ENCODE measurements at places on chromosomes 2 and 18.

GRCh38 chr2:64423303-64423702 lies 30.7 kb upstream of the LGALSL start:
- DNase-seq = no peak

- no peak for DNase-seq
Measured at GRCh38 chr2:70516596-70516995, 37.0 kb downstream of the TGFA start.

- no peak for DNase-seq
Measured at GRCh38 chr2:121456325-121456724, 74.4 kb upstream of the RNU4ATAC start.

DNA sequence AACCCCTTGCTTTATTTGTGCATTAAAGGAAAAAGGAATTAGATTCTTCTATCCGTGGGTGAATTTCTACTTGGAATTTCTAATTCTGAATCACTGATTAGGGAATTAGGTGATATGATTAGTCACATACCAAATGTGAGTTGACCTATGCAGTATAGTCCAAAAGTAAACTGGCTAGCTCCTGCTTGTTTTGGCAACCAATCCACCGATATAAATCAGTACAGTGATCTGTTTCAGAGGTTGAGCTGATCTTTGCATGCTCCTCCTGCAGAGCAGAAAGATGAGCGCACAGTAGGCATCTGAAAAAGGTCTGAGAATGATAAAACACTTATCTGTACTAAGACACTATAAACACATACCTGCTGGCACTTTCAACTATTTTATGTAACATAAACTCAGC lies 86.6 kb downstream of the LRP1B start:
- no peak for DNase-seq

DNA sequence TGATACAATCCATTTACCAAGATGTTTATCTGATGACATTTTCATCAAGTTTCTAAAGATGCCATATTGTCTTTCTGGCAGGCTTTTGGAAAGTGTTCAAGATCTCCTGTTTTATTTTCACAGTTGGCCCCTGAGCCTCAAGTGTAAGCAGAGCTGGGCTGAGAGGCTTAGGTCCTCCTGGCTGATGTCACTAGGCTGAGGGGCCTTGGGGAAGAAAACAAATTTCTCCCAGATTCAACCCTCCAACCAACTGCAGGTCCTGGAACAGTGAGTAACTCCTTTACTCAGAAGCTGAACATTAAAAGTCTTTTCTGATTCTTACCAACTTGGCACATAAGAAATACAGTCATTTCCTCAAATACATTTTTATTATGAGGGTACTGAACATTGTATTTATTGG lies 14.9 kb upstream of the IL1RL1 start:
- DNase-seq = no peak

DNA sequence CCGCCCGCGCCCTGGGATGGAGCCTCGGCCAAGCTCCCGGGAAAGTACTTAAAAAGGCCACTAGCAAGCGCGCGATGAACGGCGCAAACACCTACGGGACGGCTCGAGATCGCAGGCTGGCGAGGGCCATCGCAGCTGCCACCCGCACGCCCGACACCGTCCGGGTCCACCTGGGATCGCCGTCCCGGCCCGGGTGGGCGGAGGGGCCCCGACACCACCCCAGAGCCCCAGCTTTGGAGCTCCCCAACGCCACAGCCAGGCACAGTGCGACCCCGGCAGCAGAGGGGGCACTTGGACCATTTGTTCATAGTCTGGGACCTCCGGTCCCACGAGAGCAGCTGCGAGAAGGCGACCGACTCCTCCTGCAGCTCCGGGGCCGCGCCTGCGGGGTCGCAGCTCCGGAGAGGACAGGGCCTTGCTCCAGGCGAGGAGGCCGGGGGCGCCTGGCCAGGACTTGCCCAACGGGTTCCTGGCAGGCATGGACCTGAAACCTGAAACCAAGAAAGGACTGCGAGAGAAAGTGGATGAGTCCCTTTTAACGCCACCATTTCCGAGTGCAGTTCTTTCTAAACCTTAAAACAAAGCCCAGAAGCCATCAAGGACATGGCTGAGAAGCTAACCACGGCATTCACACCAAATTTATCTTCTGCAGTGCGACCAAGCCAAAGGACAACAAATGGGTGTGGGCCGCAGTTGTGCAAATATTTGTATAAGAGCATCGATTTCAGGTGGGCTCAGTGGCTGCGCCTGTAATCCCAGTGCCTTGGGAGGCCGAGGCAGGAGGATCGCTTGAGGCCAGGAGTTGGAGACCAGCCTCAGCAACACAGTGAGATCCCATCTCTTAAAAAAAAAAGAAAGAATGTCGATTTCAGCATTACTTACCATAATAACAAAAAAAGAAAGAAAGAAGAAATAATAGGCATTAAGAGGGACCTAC lies 54.0 kb upstream of the IMP4 start:
- DNase-seq = no peak

DNA sequence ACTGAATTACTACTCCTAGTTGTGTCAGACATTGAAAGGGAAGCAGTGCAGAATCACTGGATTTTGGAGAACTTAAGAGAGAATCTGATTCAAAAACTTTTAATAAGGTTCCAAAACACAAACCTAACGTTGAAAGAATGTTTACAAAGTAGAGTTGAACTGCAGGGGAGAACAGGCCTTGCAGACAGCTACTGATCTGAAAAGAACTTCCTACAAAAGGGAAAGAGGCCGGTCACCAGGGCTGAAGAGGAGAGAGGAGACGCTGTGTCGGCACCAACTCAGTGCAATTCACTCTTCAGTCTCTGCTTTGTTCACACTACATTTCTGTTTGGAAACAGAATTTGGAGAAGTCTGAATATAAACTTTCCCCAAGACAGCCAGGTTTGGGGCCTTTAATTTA lies 124.0 kb downstream of the GAREM1 start:
- DNase-seq = no peak

- no peak for DNase-seq
Measured at GRCh38 chr2:71671203-71671854, 218.0 kb downstream of the DYSF start.

DNA sequence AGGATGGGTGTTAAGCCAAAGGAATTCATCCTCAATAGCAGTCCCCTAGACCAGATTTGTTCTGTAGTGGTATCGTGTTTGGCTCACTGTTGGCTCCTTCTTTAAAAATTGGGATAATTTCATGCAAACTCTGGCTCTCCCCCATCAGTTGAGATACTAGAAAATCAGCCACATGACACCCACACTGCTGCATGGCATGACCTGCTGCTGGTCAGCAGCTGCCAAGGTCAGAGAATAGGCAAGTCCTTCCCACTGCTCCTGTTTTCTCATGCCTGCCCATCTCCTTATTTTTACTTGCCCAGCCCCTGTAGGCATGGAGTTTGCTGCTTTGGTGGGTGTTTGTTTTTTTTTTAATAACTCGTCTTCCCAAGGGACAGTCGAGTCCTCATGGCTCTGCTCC lies 1.0 kb upstream of the SNRNP200 start:
- DNase-seq = no peak

- no peak for DNase-seq
Measured at GRCh38 chr2:189851174-189851826, 67.0 kb downstream of the PMS1 start.

GRCh38 chr2:207188626-207189419 lies 23.1 kb upstream of the KLF7 start:
- no peak for DNase-seq

GRCh38 chr2:73823916-73824523 lies 4.7 kb upstream of the STAMBP start:
- no peak for DNase-seq

DNA sequence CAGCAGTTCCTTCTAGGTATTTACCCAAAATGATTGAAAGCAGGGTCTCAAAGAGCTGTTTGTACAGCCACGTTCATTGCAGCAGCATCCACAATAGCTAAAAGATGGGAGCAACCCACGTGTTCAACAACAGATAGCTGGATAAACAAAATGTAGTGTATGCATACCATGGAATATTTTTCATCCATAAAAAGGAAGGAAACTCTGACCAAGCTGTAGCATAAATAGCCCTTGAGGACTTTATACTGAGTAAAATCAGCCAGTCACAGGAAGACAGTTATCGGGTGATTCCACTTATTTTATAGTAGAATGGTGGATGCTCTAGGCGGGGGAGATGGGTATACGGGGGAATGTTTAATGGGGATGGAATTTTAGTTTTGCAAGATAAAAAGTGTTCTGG lies 7.5 kb downstream of the TRAPPC12 start:
- no peak for DNase-seq

DNA sequence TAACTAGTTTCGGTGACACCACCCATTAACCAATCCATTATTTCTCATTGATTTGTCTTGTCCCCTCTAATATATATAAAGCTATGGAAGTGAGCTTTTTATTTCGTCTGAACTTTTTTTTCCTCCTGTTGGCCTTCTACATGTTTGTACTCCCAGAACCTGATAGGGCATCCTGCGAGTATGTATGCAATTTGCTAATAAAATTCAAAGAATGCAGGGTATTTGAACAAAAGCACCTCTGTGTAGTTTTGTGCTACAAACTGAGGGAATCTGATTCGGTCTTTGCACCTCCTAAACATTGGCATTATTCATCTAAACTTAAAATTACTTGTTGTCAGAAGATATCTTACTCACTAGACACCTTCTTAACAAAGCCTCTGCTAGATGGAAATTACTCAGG lies 242.9 kb upstream of the TMEFF2 start:
- DNase-seq = no peak

DNA sequence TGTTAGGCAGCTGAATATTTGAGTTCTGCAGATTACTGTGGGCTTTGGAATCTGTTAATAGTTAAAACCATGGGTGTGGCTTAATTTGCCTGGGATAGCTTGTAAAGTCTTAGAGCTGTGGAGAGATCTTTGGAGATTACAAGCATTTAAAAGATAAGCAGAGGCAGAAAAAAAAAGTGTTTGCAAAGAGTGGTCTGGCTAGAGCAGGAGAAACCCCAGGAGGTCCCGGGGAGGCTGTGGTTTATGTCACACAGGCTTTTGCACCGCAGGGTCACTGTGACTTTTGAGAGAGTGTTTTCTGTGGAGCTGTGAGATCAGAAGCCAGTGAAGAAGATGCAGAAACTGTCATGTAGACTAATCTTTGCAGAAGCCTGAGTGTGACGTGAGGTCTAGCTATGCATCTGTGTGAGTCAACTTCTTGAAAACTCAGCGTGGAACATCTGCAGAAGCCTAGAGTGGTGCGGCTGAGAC lies 49.0 kb downstream of the SETBP1 start:
- DNase-seq = no peak

- no peak for DNase-seq
Measured at GRCh38 chr2:59236723-59237122, 995.6 kb upstream of the FANCL start.

GRCh38 chr2:108806371-108807113 lies 20.0 kb downstream of the CCDC138 start:
- DNase-seq = no peak

- no peak for DNase-seq
Measured at GRCh38 chr2:25358249-25358815, 16.6 kb upstream of the DNMT3A start.

DNA sequence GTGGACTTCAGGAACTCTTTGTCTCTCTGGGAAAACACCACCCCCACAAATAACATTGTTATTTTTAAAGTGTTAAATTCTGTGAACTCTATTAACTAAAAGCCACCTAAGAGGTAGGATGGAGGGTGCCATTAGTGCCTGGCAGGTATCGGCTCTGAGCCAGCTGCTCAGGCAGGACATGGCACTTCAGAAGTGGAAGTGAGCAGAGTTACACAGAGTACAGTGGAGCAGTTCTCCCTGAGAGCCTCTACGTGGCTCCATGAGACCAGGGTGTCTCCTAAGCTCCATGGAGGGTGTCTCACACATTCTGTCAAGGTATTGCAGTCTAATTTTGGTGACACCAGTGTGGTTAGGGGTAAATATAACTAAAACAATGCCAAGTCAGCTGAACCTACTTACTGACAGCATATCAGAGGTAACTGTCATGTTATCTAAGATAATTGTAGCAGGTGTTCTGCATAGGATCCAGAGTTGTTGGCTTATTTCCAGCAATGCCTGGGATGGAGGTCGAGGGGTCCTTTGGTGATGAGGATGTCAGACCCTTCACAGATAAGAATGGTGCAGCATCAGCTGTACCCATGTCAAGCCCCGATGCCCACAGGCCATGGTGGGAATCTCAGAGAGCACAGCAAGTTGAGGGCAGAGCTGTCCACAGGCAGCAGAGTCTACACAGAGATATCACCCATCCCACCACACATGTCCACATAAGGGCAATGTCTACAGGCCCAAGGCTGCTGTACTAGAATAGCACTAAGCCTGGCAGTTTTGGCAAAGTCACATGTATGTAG lies 8.6 kb upstream of the MALL start:
- no peak for DNase-seq

GRCh38 chr2:8719528-8719927 lies 37.7 kb downstream of the ID2 start:
- DNase-seq = no peak

DNA sequence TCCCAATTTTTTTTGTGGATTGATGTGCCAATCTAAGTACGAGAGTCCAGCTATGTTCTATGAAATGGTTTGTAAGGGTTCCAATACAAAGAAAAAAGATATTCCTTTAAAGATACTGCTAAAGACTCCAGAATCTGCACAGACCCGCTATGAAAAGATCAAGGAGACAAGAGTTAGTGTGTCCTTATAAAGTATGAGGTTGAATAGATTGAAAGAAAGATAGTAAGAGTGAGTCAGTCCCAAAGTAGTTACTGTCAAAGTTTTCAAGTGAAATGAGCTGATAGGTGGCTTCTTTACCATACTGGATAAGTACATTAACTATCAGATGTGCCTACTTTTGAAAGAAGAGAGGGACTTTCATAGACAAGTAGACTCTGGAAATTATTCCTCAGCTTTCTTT lies 17.9 kb upstream of the EHBP1 start:
- DNase-seq = no peak

- DNase-seq = no peak
Measured at GRCh38 chr2:231306791-231307393, 88.6 kb upstream of the B3GNT7 start.

DNA sequence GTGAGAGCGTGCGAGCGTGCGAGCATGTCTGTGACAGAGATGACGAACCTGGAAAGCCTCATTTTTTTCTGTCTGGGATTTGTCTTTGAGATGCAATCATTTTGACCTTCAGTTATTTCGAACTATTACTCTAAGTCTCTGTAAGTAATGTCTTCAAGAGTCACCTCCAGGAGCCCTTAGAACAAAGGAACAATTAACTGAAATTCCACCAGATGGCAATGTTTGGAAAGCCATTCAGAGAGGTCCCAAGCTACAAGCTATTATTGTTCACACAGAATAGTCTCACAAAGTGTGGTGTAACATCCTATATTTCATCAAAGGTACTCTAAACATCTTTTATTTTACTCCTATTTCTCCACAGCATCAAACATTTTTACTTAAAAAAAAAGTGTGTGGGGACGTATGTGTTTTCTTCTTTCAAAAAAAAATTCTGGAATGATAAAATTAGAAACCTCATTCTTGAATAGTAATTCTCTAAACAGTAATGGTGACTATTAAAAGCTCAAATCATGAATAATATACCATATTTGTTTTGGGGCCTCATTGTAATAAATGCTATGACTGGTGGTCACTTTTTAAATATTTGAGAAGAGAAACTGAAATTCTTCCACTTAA lies 35.1 kb upstream of the MAPRE2 start:
- no peak for DNase-seq

- no peak for DNase-seq
Measured at GRCh38 chr2:235934059-235934773, 234.0 kb downstream of the GBX2 start.

GRCh38 chr2:108403494-108403893 lies 25.7 kb downstream of the SULT1C4 start:
- DNase-seq = no peak
